IPS-NIHi11 (cell line): ENCODE measurements at places on chromosomes 7 and 10.
A peak's percentile ranks its signal among the peaks of the same experiment; 100 is the strongest.

- peak; percentile 45 for DNase-seq
Observed at GRCh38 chr7:157150882-157151281, 12.2 kb downstream of the UBE3C start.

- DNase-seq, result no peak
Observed at GRCh38 chr10:18261063-18261610, 120.9 kb downstream of the CACNB2 start.

DNA sequence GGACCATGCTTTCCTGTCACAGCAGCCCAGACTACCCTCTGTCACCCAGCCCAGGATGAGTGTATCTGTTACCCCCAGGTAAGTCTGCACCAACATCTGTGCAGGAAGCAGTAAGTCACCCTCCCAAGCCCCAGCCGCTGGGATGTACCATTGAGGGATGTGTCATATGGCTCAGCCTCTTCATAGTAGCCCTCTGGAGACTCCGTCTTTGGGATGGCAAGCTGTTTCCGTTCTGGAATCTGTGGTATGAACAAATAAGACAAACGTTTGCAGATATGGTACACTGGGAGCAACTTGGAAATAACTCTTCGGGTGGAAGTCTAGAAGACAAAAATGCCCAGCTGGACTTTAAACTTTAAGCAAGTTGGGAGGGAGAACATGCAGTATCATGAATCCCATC is 81.3 kb downstream of the AFAP1L2 start:
- DNase-seq, result no peak

DNA sequence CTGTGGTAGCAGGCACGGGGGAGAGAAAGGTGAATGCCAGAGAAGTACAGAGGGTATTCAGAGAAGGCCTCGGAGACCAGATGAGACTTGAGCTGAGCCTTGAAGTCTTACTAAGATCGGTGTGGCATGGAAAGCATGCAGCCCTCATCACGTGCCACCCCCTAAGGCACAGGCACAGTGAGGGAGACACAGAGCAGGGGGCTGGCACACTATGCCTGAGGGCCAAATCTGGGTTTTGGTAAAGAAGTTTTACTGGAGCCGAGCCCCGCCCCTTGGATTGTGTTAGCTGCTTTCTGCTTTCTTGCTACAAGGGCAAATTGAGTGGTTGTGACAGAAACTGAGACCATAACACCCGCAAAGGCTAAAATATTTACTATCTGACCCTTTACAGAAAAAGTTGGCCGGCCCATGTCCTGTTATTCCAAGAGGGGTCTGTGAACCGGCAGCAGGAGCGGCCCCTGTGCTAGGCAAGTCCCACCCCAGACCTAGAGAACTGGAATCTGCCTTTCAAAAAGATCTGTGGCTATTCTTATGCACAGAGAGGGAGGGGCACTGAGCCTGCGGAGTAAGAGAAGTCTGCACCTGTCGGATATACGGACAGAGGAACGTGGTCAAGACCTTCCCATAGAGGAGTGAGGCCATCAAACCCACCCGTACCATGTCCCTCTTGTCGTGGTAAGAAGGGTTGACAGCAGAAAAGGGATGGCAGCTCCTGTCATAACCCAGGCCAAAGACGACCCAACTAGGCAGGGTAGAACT is 109.3 kb upstream of the RHEB start:
- DNase-seq, result no peak

DNA sequence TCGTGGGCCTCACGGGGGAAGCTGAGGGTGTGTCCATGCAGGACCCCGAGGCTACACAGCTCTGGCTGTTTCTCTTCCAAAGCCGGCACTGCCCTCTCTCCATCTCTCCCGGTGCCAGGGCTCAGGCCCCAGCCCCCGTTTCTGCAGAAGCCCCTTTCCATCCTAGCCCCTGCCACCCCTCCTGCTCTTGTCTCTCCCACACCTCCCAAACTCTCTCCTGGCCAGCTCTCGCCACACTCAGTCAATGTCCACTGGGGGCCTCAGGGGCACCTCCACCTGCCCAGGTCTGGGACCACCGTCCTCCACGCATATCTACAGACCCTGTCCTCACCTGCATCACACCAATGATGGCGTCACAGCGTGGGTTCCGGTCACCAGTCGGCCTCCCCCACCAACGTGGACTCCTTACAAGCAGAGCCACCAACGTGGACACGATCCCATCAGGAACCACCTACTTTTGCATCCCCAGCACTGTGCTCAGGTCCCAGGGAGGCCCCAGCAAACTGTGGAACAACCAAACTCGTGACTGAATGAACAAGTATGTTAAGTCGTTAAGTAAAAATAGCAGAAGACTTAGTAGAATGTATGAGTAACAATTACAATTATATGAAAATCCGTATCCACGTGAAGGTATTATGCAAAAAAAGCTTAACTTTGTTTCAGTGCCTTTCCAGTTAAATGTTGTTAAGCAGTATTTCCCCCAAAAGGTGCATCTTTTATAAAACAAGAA is 38.4 kb downstream of the DIP2C start:
- no peak for DNase-seq

GRCh38 chr10:58590152-58590840 is 77.6 kb downstream of the BICC1 start:
- no peak for DNase-seq

DNA sequence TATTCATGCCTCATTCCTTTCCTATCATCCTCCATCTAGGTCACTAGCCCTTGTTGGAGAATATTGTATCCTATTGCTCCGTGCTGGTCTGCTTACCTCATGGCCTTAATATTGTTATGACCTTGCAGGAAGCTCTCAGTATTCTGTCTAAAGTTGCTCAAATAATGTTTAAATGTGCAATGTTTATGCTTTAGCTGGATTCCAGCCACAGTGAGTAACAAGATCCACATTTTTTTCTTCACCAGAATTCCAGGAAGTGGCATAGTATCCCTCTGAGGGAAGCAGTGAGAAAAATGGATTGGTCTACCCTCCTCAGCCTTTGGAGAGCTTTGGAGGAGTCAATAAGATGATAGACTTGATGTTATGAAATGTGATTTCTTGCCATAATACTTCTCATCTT is 402.6 kb downstream of the NRG3 start:
- no peak for DNase-seq

- DNase-seq, result peak; percentile 22
Observed at GRCh38 chr7:104397442-104397841, 69.0 kb downstream of the LHFPL3 start.

GRCh38 chr7:12898004-12898403 is 210.6 kb downstream of the ARL4A start:
- peak; percentile 26 for DNase-seq

GRCh38 chr7:22700559-22701002 is 26.4 kb upstream of the IL6 start:
- DNase-seq, result no peak

DNA sequence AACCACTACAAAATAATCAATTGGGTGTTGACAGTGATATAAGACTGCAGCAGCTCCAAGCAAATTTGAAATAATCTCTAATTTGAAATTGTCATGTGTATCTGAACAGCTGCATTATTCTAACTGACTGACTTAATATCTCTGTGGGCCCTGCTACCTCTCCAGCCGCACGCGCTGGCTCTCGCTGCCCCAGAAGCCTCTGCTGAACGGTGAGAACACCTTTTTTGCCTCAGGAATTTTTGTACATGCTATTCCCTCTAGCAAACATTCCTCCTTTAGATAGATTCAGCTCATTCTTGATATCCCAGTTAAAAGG is 155.9 kb upstream of the MDFIC start:
- no peak for DNase-seq

GRCh38 chr7:18208921-18209320 is 181.3 kb upstream of the PRPS1L1 start:
- DNase-seq, result no peak

DNA sequence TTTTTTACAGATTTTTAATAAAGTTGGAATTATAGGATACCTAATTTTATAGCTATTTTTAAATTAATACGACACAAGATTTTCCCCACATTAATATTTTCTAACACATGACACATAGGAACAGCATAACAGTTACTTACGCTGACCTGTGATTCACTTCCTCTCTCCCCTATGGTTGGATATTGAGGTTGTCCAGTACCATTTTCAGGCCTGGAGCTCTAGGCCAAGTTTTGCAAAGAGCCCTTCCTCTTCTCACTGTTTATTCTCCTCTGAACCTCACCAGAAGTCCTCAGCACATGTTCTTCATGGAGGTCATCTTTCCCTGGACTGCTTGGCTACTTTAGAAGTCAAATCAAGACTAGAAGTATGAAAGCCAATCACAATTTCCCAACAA is 28.2 kb downstream of the LYZL1 start:
- DNase-seq, result no peak

GRCh38 chr10:24930427-24930826 is 22.0 kb downstream of the PRTFDC1 start:
- DNase-seq, result no peak

GRCh38 chr10:65861249-65861648 is 1064.6 kb upstream of the LRRTM3 start:
- DNase-seq, result no peak

- peak; percentile 37 for DNase-seq
Observed at GRCh38 chr7:137343281-137343841, at the start of gene PTN. PTN (minus strand) TSS chr7:137343733; CDS start chr7:137254973, 88,760 bp downstream.

DNA sequence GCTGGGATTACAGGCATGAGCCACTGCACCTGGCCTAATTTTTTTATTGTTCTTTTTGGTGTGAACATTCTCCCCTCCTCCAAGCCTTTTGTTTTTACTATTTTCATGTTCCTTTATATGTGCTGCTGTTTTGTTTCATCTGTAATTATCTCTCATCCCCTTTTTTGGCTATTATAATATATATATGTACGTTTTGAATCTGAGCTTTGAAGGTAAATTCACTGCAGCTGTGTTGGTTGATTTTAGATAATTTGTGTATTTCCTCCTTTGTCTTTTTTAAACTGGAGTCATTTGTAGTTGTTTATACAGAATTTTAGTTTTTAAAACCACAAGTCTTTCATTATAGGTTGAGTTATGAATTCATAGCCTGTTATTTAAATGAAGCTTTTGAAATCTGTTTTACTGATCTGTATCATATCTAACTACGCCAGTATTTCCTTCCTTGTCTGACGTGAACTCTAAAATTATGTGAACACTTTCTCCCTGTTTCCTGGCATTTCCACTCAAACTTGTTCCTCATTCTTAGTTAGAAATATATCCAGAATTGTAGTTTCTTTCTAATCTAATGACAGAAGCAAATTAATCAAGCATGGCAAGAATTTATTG is 54.9 kb downstream of the PTEN start:
- DNase-seq, result no peak

GRCh38 chr7:954330-955238 is at the start of gene ADAP1:
ADAP1 (minus strand) TSS chr7:954680; CDS start chr7:954477, 203 bp downstream.
- DNase-seq, result peak; percentile 79

DNA sequence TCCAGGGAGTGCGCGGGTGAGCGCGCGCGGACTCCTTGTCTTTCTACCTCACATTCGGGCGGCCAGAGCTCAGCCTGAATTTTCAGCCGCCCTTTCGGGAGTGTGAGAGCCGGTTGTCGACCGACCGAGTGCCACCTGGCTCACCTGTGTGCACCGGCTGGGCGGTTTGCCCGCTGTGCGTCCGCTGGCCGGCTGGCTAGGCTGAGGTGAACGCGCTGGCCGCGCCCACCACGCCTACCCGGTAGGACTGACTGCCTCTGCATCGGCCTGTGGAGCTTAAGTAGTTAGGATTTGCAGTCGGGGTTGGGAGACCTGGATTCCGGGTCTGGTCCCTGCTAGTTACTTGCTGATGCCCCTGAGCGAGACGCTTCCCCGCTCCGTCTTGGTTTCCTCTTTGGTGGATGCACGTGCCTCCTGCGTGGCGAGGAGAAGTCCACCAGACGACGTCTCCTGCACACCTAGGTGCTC is 553 bp downstream of the TSPAN15 start:
- peak; percentile 67 for DNase-seq

GRCh38 chr10:133131053-133131452 is 29.0 kb upstream of the KNDC1 start:
- no peak for DNase-seq

DNA sequence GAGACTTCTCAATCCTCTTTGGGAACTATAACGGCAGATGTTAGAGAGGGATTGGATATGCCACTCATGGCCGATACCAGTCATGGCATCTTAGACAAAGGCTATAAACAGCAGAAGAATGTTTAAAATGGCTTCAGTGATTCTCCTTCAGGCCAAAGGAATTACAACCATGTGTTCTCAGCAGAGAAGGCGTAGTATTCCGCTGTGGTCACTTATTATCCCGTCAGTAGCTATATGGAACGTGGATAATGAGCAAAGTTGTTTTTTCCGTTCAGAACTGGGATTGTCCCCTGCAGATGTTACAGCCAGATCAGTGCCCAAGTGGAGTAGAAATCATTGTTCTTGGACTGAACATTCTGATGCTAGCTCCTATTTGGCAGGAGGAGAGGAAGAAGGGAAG is 43.1 kb downstream of the TEX36 start:
- no peak for DNase-seq

DNA sequence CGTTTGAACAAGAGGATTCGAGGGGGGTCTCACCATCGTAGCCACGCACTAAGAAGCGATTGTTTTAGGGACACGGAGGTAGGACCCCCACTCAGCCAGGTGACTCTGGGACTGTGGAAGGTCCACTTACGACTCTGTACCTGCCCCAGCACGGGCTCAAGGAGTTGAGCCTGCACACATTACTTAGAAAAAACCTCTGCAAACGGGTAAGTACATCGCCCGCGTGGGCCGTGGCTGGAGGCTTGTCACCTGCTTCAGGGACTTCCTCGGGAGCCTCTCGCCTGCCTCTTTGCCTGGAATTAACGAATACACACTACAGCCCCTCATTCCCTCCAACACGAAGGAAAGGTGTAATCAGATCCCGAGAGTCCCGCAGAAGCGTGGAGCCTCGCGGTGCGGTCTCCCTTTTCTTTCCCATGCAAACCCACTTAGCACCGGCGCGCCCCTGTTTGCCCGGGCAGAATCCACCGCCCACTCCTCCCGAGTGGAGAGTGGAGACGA is 826 bp downstream of the PODXL start:
- DNase-seq, result no peak

GRCh38 chr10:99674762-99675161 is 15.5 kb downstream of the ENTPD7 start:
- no peak for DNase-seq

DNA sequence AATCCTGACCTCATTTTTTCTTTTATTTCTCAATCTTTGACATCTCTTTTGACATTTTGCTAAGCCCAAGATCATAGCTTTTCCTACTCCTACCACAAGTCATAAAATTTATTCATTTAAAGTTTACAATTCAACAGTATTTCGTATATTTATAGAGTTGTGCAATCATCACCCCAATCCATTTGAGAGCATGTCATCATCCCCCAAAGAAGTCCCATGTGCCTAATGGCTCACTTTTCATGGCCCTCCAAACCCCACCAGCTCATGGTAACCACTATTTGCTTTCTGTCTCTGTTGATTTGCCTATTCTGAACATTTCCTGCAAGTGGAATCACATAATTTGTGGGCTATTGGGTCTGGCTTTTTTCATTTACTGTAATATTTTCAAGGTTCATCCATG is 52.5 kb upstream of the GLI3 start:
- DNase-seq, result no peak

DNA sequence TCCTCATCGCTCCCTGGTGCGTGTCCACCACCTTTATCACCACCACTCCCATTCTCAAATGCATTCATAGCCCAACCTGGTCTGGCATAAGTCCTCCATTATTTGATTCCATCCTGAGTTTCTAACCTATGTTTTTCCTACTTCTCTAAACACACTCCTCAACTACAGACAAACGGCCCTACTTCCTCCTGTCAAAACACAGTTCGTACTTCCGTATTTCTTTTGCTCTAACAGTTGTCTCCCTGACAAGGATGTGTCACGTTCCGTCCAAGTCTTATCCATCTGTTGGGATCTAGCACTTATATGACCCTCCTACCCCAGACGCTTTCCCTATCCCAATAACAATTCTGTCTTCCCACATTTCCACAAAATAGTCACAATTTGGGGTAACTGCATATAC is 46.8 kb downstream of the DOCK4 start:
- DNase-seq, result no peak
